Activated T-cell treated with anti-CD3 and anti-CD28 coated beads for 24 hours (primary cell): ENCODE measurements at places on chromosomes 12 and 14.

DNA sequence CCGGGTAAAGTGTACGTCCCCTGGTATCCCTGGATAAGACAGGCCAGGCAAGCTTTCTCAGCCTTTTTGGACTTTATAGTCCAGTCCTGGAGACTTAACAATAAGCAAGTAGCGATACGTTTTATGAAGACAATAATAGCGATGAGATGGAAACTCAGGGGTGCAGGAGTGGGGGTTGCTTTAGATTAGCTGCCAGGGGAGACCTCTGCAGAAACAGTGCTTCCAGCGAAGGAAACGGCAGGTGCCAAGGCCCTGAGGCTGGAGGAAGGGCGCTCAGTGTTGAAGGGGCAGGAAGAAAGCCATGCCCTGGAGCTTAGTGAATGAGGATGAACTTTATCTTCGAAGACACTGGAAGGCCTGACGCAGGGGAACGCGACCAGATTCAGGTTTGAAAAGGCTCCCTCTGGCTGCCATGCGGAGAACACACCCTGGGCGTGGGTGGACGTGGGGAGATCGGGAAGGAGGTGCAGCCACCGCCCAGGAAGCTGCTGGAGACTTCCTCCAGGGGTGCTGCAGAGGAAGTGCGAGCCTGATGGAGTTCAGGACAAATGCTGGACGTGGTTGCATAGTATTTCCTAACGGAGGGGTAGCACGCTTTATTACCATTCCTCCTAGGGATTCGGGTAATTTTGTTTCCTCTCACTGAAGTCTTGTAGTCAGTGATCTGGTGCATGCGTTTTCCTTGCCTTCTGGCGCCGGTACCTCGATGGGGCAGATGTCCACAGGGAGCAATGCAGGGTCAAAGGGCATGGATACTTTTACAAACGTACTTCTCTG lies 26.1 kb upstream of the UBC start:
- peak; percentile 79 for DNase-seq

DNA sequence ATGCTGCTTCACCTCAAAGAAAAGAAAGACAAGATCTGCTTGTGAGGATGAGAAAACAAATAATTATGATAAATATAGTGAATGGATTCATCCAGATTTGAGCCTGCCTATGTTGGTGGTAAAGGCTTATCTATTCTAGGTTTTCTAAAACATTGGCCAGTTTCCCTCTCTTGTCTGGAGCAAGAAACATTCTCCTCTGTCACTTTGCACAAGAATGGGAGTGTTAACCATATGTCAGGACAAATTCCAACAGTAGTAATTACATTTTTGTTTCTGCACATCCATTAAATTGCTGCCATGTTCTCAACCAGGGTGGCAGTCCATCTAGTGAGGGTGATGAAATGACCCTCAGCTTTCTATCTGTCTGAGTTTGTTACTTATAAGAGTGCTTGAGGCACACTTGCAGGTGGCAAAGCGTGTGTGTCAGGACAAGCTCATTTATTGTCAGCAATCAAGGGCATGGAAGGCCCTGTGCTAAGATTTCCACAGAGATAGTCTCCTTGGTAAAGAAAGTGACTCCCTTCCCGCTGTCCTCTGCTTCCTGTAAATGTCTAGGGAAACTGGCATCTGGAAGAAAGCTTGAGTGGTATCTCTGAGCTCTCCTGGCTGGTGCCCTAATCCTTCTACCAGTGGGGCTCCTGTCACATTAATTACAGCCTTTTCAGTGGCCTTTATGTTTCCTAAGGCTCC lies 502.1 kb upstream of the FLRT2 start:
- DNase-seq = no peak

- DNase-seq = no peak
Measured at GRCh38 chr14:87816416-87816815, 176.6 kb downstream of the GALC start.

DNA sequence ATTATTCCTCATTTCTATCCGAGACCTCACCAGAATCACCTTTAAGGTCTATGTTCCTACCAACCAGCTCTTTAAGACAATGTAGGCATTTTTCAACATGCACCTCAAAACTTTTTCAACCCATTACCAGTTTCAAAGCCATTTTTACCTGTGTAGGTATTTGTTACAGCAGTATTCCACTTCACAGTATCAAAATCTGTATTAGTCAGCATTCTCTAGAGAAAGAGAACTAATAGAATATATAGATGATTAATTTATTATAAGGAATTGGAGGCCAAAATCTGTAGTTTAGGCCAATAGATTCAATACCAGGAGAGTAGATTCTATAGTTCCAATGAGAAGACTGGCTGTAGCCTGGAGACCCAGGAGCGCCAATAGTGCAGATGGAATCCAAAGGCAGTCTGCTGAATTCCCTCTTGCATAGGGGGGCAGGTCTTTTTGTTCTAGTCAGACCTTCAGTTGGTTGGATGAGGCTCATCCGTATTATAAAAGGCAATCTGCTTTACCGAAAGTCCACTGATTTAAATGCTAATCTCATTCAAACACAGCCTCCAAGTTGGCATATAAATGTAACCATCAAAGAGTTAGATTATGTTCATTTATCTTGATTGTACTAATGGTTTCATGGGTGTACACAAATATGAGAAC lies 151.6 kb upstream of the SYT1 start:
- no peak for DNase-seq

DNA sequence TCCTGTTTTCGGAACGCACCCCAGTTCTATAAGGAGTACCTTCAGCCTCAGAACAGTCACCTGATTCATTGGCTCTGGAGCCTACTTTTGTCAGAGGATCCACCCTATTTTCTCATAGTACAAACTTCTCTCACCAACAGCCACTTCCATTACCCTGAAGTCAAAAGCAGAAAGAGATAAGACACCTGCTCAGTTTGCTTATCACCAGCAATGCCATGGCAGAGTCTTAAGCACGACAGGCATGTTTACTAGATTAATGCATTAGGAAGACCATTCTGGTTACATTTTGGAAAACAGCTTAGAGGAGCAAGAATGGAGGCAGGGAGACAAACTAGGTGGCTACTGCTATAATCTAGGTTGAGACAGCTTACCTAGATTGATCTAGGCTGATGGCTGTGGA lies 67.7 kb downstream of the GXYLT1 start:
- DNase-seq = no peak

- DNase-seq = no peak
Measured at GRCh38 chr12:53980802-53981496, 4.0 kb upstream of the HOXC10 start.

DNA sequence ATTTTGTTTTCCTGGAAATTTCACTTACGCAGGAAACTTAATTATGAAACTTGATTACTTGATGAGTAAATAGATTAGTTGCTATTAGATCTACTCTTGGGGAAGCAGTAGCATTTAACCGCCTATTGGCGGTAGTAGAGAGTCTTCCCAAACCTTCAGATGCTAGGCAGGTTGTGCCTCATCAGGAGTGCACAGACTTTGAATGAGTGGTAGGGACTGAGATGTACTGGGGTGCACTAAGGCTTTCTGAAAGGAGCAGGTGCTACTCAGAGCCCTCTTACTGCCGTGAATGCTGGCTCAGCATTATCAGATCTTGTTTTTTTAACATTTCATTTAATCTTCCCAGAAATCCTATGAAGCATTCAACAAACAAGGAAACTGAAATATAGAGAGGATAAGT lies 7.7 kb downstream of the GATC start:
- no peak for DNase-seq

DNA sequence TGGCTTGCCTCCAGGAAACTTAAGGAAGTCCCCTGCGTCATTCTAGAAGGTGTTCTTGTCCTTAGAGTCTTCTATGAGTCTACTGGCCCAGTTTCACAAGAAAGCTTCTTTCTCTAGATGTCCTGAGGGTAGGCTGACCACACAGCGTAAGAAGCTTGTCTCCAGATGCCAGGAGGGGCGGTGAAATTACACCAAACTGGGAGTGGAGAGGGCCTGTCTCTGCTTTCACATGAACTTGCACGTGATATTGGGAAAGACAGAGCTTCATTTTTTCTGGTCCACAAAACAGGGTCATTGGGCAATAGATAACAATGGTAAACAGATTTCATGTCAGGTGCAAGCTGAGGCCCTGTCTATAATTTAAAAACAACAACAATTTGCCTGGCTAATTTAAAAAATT lies 85.7 kb upstream of the TBX3 start:
- no peak for DNase-seq

DNA sequence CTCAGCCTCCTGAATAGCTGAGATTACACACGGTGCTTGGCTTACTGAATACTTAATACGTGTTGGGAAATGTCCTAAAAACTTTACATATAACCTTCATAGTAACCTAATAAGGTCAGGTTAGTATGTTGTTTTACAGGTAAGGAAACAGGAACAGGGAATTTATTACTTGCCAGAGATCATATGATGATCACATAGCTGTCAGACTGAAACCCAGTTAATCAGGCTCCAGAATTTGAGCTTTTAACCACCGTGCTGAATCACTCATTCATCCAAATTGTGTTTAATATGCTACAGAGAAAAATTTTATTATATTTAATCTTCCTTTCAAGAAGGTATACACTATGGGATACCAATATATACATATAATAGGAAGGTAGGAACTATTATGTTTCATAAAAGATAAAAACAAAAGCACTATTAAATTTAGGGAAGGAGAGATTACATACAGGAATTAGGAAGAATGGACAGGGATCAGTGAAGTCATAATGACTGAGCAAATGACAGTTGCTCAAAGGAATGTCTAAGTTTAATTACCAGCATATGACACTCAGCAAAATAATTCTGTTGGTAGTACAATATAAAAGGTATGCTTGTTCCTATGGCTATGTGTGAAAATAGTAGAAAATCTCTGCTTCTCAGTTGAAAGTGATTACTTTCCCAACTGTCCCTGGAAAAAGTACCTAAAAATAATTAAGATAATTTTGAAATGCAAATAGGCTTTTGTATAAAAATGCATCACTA lies 59.3 kb downstream of the HEATR5A start:
- no peak for DNase-seq

GRCh38 chr12:87511371-87511770 lies 517.8 kb downstream of the C12orf50 start:
- no peak for DNase-seq

- no peak for DNase-seq
Measured at GRCh38 chr12:132834181-132834711, 5.6 kb upstream of the GOLGA3 start.

DNA sequence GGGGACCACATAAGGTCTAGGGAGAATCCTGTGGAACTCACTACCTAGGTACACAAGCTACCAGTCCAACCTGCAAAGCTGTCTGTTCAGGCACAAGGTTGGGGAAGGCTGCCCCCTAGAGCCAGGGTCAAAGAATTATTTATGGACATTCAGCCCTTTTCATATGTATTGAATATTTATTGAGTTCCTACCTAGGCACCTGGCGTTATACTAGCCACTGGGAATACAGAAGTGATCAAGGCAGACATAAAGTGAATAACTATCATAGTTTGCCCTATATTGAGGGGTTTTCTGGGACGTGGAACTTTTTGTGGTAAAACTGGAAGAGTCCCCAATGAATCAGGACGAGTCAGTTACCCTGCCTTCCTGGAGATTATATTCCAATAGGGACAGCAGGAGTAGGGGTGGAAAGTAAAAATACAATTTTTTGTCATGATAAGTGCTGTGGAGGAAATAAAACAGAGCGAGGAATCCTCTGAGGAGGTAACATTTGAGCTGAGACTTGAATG lies 5.8 kb upstream of the SLC48A1 start:
- DNase-seq = peak; percentile 62

DNA sequence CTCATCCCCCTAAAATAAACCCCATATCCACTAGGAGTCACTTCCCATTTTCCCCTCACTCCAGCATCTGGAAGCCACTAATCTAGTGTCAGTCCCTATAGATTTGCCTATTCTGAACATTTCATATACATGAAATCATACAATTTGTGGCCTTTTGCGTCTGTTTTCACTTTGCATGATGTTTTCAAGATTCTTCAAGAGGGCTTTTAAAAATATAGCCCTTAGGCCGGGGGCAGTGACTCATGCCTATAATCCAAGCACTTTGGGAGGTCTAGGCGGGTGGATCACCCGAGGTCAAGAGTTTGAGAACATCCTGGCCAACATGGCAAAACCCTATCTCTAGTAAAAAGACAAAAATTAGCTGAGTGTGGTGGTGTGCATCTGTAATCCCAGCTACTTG lies 104.7 kb downstream of the VEZT start:
- no peak for DNase-seq
